Activated naive CD8-positive, alpha-beta T cell treated with anti-CD3 and anti-CD28 coated beads, Interleukin-2, amount 50 U/mL, for 24 hours (primary cell): ENCODE measurements at places on chromosomes 16 and 17.

DNA sequence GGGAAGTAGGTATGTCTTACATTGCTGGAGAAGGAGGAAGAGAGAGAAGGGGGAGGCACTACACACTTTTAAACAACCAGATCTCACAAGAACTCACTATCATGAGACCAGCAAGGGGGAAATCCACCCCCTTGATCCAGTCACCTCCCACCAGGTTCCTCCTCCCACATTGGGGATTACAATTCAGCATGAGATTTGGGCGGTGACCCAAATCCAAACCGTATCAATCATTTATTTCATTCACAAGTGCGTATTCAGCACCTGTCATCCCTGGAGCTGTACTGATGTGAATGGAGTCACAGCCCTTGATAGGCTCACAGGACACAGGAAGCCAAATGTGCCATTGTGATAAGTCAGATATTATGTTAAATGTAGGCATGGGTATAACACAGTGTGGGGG lies 228.3 kb upstream of the HSBP1 start:
- no peak for DNase-seq

DNA sequence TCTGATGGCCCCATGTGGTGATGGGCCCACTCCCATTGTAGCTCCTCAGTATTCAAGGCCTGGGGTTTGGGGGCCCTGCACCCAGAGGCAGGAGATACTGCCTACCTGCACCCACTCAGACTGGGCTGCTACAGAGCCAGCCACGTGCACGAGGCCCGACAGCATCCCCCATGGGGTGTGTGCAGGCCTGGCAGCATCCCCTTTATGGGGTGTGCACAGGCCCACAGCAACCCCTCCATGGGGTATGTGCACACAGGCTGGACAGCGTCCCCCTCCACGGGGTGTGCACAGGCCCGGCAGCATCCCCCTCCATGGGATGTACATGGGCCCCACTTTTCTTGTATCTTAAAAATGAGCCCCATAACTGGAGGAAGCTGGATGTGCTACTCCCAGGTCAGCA lies 156.0 kb downstream of the RBFOX3 start:
- no peak for DNase-seq

DNA sequence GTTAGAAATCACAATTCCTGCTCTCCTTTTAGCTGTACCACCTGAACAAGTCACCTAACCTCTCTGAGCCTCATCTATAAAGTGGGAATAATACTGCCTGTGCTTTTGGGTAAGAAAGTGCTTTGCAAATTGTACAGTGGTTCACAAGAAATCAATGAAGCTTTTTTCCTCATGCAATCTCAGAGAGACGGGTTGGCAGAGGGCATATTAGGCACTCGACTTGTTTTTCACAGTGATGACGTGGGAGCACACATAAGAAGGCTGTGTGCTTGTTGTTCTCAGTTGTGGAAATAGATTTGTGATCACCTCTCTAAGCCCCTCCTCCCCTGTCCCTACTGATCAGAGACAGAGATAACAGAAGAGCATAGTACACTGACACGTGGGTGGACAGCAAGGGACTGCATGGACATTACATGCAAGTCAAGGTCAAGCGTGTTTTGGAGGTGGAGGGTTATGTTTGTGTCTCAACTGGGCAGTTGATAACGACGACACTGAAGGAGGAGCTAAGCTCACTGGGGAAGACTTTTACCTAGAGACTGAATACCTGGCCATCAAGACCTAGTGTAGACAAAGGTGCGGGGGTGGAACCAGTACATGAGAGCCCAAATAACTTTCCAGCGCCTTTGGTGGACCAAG lies 1.7 kb upstream of the GPT2 start:
- DNase-seq: no peak

DNA sequence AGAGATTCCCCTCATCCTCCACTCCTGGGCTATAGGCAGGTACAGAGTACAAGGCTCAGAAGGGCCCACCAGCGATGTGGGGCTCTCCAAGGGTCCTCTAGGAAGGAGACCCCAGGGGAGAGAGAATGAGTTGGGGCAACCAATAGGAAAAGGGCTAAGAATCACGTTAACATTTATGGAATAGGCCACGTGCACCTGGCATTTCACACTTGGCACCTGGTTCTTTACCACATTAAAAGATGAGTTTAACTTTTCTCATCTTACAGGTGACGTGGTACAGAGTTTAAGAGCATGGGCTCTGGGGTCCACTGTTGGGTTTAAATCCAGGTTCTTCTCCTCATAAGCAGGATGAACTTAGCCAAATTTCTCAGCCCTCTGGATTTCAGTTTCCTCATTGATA lies 243.1 kb downstream of the CCDC182 start:
- DNase-seq: no peak

- no peak for DNase-seq
Measured at GRCh38 chr17:42268236-42268635, 8.0 kb downstream of the STAT5B start.

- DNase-seq: no peak
Measured at GRCh38 chr17:50549969-50550368, 3.0 kb downstream of the SPATA20 start.

DNA sequence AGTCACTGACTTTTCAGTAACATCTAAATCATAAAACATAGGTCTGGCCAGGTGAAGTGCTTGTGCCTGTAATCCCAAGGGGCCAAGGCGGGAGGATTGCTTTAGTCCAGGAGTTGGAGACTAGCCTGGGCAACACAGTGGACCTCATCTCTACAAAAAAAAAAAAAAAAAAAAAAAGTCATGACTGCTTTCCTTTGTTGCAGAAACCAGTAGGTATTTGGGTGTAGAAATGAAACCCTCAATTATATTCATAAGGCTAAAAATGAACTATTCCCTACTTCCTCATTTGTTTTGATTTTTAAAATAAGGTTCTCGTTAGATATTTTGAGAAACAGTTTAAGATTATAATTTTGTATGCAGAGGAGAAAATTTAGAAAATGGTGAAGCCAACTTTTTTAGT lies 26.0 kb downstream of the PITPNC1 start:
- DNase-seq: no peak

- DNase-seq: no peak
Measured at GRCh38 chr16:12625068-12625467, 178.6 kb downstream of the CPPED1 start.

DNA sequence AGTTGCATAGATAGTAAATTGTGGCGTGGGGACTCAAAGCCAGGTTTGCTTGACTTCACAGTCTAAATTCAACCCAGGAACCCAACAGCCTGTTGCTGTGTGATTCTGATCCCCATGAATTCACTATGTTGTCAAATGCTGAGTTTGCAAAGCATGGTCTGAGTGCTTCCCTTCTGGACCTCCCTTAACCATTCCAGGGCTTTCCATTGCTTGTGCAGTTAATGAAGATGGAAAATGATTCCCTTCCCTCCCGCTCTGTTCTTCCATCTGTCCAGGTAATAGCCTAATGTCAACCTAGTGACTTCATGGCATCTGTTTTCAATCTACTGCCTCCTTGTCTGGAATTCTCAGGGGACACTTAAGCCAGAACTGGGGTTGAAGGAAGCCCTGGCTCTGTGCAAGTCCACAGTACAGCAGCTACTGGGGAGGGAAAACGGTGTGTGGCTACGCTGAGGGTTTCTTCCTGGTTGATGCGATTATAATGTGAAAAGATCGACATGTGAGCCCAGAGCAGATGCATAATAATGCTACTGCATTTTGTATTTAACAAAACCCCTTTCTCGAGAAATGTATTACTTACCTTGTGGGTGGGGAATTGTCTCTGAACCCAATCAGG lies 206.7 kb downstream of the CDH13 start:
- DNase-seq: no peak

- no peak for DNase-seq
Measured at GRCh38 chr17:41383690-41384089, 1.6 kb upstream of the KRT34 start.

- no peak for DNase-seq
Measured at GRCh38 chr17:6232732-6233101, 162.5 kb downstream of the WSCD1 start.

DNA sequence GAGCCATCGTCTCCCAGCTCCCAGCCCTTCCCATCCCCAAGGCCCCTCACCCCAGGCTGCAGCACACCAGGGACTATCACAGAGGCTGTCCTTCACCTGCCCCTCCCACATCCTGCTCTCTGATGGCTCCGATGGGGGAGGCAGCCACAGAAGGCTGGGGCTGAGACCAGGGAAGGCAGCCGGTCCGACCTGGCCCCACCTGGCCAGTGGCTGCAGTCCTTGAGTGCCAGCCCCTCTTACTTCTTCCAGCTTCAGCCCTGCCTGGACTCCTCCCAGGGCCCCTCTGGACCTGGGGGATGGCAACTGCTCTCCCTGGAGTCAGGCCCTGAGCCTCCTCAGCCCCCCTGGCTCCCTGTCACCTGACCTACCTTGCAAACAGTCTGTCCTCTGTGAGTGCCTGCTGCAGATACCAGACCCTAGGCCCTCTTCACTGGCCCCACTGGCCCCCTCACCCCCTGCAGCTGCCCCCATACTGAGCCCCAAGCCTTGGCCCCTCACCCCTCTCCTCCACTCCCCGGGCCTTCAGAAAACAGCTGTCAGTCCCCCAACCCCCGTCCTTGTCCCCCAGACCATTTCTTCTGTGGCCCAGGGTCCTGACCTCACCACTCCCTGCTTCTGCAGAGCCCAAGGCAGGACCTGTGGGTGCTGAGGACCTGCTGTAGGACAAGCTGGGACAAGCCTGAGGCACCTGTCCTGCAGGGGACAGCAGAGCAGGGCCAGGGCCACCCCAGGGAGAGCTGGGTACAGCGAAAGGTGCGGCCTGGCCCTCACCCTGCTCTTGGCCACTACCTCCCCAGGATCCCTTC lies 12.6 kb upstream of the SRRM2 start:
- no peak for DNase-seq
